Posterior vena cava (tissue), 2 donors: ENCODE measurements at places on chromosomes 11 and 22. TPM values are rescaled to one million over a fixed set of nuclear protein-coding genes. Genes with fewer than 3 reads are reported as not detected.

The MMP12 gene
- total RNA-seq, result not detected

DNA sequence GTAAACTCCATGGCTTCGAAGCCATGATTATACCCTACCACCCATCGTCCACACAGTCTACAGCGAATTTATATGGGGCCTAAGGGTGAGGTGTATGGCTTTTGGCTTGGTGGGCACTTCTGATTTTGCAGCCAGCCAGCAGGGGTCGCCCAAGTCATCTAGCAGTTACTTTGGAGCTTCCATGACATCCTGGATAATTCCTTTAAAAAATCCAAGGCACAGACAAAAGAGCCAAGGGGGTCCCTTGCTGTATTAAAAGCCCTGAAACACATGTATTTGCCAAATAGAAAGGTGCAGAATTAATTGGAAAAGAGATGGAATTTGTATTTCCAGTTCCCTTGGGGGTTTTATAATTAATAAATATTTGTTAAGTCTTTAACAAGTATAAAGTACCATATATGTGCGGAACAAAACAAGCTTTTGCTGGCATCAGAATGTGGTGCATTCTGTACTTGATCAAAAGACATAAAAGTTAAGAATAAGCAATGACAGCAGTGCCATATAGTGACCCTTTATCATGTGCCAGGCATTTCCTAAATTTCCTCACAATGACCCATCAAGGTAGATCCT, 132.8 kb upstream of the PITPNB start:
- peak; percentile 87 for DNase-seq

- DNase-seq, result no peak
Measured at GRCh38 chr11:75520688-75521087, 5.1 kb downstream of the GDPD5 start.

- no peak for DNase-seq
Measured at GRCh38 chr11:120738516-120739046, 227.0 kb downstream of the GRIK4 start.

DNA sequence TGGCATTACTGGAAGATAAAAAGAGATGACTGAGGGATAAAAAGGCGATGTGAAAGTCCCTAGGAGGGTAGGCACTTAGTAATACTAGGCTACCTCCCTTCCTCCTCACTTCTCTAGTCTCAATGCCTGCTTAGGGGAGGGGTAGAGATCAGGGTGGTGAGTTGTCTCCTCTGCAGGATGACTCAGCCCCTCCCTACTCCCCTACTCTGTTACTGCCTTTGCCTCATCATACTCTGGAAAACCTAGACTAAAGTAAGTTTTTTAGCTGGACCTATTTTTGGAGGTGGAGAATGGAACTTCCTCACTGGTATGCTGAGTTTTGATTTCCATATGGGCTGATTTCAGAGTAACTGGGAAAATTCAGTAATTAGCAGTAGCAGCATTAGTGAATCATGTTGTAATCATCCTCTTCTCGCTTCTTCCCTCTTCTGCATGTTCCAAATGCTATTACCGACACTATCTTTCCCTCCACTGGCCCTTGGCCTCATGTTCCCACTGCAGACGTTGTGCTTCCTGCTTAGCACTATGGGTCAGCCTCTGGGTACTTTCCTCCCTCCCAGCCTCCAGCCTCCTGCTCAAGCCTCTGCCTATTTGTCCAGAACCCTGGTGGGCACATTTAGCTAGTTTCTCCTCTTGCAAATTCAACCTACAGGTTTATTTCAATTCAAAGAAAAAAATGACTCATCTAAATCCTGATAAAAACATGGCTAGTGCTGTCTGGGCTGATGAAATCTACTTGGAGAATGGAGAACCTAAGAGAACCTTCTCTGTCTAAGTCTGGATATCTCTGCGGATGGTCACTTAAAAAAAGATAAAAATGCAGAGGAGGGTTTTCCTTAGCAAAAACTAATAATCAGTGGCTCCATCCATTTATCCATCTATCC, 281.7 kb downstream of the ST3GAL4 start:
- DNase-seq, result no peak

DNA sequence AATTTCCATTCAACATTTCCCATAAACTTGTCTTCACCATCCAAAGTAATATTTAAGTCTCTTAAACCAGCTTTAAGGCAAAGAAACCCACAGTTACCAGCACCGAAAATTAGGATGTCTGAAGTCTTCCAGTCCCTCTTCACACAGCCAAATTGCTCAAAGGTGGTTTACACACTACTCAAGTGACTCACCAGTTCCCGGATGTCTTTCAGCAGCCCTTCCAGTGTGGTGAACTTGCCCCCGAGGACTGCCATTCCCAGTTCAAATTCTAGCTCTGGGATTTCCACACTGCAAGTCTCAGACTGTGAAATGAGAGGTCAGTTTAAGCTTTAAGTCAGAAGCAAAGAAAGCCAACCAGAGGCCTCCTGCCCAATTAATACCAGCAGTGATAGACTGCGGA, 5.1 kb downstream of the ZPR1 start:
- no peak for DNase-seq

DNA sequence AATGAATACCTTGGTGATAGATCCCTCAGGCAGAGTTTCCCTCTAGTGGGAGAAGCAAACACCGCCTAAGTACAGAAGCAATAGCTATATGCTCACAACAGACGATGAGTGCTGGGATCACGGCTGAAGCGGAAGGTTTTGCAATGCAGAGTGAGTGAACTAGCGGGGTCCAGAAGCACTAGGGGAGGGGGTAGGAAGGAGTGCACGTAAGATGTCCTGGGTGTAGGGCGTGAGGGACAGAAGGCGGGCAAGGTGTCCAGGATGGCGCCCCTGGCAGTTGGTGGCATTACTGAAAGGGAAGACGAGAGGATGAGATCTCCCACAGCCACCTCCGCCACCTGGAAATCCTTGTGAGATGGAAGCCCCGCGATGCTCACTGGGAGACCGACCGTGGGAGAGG, 81.0 kb downstream of the ETS1 start:
- DNase-seq, result no peak

DNA sequence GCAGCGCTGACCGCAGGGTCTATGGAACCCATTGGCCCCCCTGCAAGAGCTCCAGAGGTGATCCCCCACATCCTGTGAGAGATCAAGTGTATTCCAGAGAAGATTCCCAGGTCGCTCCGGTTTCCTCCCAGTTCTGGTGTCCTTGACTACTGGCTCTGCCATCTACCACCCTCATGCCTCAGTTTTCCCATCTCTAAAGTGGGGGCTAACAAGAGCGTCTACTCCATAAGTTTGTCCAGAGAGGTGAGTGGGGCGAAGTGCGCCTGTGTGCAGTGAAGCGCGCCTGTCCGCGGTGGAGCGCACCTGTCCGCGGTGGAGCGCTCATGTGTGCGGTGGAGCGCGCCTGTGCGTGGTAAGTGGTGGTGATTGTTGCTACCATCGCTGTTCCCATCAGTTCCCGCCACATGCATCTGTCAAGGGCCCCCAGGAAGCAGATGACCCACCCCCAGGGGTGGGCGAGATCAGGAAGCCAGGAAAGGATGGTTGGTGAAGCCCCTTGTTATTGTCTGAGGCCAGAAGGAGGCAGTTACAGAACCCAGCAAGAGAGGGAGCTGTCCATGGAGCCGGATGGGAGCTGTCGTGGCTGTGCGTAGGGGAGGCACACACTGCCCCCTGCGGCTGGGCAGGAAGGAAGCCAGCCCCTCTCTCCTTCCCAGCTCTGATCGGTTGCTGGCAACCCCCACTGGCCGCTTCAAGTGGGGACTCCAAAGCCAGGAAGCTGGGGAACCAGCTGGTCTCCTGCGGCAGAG, 73.2 kb upstream of the FGF3 start:
- DNase-seq, result peak; percentile 65
